ENCODE measurements at places on chromosomes 2 and 18. TPM values are rescaled to one million over a fixed set of nuclear protein-coding genes. Genes with fewer than 3 reads are reported as not detected.

The SLC30A3 gene
- not detected for total RNA-seq

The SIX3 gene
- total RNA-seq = not detected

The TTC31 gene
- total RNA-seq = 26.1 TPM

The MAP3K19 gene
- not detected for total RNA-seq

- DNase-seq = no peak
Measured at GRCh38 chr2:149438330-149438960, 108.1 kb downstream of the LYPD6 start.

The OTOS gene
- total RNA-seq = not detected

The OSR1 gene
- not detected for total RNA-seq
